Fibroblast of lung (primary cell): ENCODE measurements at places on chromosomes 2 and 18. TPM values are rescaled to one million over a fixed set of nuclear protein-coding genes. Genes with fewer than 3 reads are reported as not detected.
A peak's percentile ranks its signal among the peaks of the same experiment; 100 is the strongest.

DNA sequence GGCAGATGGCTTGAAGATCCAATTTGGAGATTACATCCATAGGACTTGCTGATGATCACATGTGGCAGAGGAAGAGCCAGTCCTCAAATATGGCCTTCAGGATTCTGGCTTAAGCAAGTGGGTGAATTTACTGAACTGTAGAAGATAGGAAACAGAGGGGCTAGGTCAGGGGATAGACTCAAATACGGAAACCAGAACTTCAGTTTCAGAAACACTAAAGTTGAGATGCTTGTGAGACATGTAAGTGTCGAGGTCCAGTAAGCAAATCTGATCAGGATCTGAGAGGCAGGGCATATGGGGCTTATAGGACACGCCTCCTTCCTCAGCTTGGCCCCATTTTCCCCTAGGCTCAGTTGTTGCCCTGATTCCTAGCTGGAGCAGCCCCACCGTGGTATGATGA, 107.7 kb downstream of the LBH start:
- no peaks in the 10 kb centered on the region for H3K36me3 ChIP-seq
- no peak overlapping the region for H3K27ac ChIP-seq
- DNase-seq, result no peak
- H3K27me3 ChIP-seq, result no peaks in the 10 kb centered on the region
- H3K4me3 ChIP-seq, result no peak overlapping the region
- no peaks in the 10 kb centered on the region for H3K4me1 ChIP-seq

GRCh38 chr2:223918671-223919134, 26.4 kb downstream of the WDFY1 start:
- no peak overlapping the region for H3K4me3 ChIP-seq
- no peaks in the 10 kb centered on the region for H3K27me3 ChIP-seq
- DNase-seq, result no peak
- peaks cover 4% of the 10 kb centered on the region for H3K36me3 ChIP-seq
- H3K4me1 ChIP-seq, result peaks cover 4% of the 10 kb centered on the region
- H3K27ac ChIP-seq, result no peak overlapping the region

TAF1B gene
- 19.5 and 30.8 TPM in 2 replicates for polyA plus RNA-seq

GRCh38 chr2:144320491-144320890, 199.4 kb downstream of the ZEB2 start:
- DNase-seq, result peak; percentile 61
- H3K4me3 ChIP-seq, result no peak overlapping the region
- no peaks in the 10 kb centered on the region for H3K27me3 ChIP-seq

DNA sequence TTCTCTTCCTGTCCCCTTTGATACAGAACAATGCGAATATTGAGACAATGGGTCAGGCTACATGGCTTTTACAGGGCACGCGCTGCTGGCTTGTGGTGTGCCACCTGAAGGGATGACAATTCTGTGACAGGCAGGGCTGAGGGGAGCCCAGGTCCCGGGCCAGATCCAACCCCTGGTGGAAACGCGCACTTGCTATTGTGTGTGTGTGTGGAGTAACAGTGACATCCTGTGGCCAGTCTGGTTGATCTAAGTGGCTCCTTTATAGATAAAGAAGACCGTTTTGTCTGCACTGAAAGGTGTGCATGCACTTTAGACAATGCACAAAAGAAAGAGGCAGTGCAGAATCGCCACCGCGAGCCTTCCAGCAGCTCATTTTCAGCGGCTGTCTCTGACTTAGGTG, 273.6 kb downstream of the HRH4 start:
- H3K4me3 ChIP-seq, result no peak overlapping the region
- no peaks in the 10 kb centered on the region for H3K4me1 ChIP-seq
- no peaks in the 10 kb centered on the region for H3K36me3 ChIP-seq
- DNase-seq, result peak; percentile 16
- no peaks in the 10 kb centered on the region for H3K27me3 ChIP-seq
- H3K27ac ChIP-seq, result no peak overlapping the region

REG3A gene
- not detected in 2 replicates for polyA plus RNA-seq

DNA sequence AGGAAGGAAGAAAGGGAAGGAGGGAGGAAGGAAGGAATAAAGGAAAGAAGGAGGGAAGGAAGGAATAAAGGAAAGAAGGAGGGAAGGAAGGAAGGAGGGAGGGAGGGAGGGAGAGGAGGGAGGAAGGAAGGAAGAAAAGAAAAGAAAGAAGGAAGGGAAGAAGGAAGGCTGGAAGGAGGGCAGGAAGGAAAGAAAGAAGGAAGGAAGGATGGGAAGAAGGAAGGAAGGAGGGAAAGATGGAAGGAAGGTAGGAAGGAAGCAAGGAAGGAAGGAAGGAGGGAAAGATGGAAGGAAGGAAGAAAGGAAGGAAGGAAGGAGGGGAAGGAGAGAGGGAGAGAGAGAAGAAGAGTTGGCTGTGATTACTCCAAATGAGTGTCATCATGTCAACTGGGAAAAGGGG, 190.6 kb downstream of the ACKR3 start:
- H3K27ac ChIP-seq, result no peak overlapping the region
- H3K36me3 ChIP-seq, result no peaks in the 10 kb centered on the region
- no peak overlapping the region for H3K4me3 ChIP-seq
- H3K4me1 ChIP-seq, result no peaks in the 10 kb centered on the region

- no peaks in the 10 kb centered on the region for H3K36me3 ChIP-seq
- H3K4me3 ChIP-seq, result peak overlapping the region; percentile 6
- peak overlapping the region; percentile 30 for H3K27ac ChIP-seq
These were observed 146.6 kb downstream of the RDH14 start for GRCh38 chr2:18413676-18414396.
